Mesenteric fat pad (tissue), 1 donor: ENCODE measurements at places on chromosomes 7 and 10.

- no peak for DNase-seq
Observed at GRCh38 chr7:36887233-36887632, 162.9 kb upstream of the AOAH start.

GRCh38 chr7:7934945-7935344 is 33.7 kb upstream of the GLCCI1 start:
- DNase-seq, result no peak

GRCh38 chr7:130272381-130273080 is 5.9 kb downstream of the CPA2 start:
- no peak for DNase-seq

DNA sequence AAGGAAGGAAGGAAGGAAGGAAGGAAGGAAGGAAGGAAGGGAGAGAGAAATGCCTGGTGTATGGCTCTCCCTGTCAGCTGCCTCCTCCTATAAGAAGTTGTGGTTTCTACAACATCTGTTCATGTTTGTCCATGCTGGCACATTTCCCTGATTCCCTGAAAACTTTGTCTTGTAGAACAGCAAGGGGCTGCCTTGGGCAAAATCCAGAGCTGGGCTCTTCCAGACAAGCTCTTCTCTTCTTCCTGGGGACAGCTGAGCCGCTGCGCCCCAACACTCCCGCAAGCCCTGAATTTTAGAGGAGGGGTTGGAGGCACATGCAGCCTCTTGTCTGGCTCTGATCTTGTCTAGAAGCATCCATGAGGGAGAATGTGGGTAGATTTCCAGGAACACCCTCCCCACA is 282.0 kb upstream of the ADARB2 start:
- no peak for DNase-seq

DNA sequence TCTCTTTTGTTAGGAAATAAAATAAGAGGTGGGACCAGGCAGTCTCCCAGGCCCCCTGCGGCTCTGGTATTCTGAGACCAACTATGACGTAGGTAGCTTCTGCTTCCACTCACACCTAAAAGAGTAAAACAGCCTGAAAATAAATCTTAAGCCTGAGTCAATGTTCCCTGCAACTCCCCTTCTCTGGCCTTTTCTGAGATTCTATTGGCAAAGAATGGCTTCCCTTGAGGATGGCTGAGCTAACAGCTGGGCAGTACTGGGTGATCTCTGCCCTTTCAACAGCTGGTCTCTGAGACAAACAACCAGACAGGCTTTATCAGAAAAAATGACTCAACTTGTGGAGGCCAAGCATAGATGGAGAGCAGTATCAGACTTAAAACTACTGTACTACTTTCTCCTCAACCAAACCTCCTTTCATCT is 58.7 kb downstream of the CREB3L2 start:
- DNase-seq, result no peak

DNA sequence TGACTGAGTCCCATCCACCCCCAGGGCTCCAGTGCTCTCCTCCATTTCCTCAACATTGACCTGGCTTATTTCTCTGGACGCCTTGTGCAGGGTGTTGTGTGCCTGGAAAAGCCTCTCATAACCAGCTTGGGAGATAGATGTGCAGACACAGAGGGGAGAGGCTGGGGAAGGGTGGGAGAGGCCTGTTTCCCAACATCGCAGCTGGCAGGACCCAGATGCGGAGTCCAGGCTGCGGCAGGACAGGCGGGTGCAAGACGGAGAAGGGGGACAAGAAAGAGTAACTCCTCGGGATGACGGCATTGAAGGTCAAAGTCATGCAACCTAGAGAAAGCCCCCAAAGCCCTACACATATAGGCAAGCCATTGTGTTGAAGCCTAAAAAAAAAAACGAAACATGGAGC is 54.1 kb upstream of the ANTXRL start:
- no peak for DNase-seq

- no peak for DNase-seq
Observed at GRCh38 chr7:140625908-140626868, 14.4 kb downstream of the DENND2A start.

GRCh38 chr7:63054191-63054661 is 944.4 kb upstream of the ZNF722 start:
- peak; percentile 74 for DNase-seq

DNA sequence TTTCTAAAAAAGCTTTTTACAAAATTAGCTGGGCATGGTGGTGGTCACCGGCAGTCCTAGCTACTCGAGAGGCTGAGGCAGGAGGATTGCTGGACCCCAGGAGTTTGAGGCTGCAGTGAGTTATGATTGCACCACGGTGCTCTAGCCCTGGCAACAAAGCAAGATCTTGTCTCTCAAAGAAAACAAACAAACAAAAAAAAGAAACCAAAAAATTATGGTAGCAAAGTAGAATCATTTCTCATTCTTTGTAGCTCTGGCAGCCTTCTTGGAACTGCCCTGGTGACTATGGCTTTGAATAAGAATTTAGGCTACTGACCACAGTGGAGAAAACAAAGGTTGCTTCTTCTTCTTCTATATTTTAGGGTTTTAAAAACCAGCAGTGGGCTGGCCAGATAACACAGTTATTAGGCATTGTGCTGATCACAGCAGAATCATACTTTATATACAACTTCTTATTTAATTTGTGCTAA is 41.9 kb upstream of the PRKAR2B start:
- DNase-seq, result no peak

GRCh38 chr10:70699659-70700174 is 27.4 kb downstream of the ADAMTS14 start:
- DNase-seq, result no peak

GRCh38 chr10:67925449-67926005 is 41.1 kb downstream of the SIRT1 start:
- DNase-seq, result no peak

DNA sequence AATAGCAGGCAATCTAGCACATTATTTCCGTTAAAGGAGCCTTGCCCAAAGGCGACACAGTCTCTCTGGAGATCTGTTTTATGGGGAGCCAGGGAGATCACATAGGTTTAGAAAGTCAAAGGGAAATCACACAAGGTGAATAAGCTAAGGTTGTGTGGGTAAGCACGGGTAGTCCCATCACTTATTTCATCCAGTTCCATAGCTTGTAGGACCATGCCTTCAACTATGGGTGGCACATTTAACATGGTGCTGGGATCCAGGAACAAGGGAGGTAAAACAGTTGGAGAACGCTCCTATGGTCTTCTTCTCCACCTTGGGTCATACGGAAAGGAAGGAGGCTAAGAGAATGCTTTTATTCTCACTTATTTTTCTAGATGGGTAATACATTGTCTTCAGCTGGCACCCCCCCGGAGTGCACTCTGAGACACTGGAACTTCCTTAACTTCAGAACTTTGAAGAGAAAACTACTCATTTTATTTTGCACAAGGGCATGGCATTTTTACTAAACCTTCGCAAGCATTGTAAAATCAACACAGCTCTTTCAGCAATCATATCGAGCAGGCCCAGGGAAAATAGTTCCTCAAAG is 435.4 kb downstream of the KIF20B start:
- DNase-seq, result no peak

GRCh38 chr10:29276251-29276850 is 12.5 kb upstream of the LYZL1 start:
- no peak for DNase-seq

- no peak for DNase-seq
Observed at GRCh38 chr10:51008346-51008745, 65.9 kb upstream of the PRKG1 start.

DNA sequence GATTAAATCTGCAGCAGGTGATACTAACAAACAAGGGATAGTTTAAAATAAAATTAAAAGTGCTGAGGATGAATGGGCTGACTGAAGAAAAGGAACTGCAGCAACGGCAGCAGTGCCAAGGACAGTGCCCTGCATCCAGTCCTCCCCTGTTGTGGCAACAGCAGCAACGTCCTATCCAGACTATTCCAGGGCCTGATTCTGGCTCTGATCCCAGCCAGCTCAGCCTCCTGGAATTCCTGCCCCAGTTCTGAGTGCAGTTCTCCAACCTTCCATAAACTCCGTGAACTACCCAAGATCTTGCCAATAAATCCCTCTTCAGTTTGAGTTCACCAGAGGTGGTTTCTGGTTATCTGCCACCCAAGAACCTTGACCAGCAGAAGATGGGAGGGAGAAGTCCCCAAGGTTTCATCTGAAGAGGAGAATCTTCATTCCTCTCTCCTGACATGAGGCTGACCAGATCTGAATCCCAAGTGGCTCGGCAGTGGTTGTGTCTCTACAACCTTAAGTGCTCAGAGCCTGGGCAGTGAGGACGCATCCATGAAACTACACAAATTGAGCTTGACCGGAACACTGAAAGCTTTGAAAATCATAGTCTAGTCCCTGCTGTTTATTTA is 115.8 kb downstream of the SORBS1 start:
- DNase-seq, result no peak

DNA sequence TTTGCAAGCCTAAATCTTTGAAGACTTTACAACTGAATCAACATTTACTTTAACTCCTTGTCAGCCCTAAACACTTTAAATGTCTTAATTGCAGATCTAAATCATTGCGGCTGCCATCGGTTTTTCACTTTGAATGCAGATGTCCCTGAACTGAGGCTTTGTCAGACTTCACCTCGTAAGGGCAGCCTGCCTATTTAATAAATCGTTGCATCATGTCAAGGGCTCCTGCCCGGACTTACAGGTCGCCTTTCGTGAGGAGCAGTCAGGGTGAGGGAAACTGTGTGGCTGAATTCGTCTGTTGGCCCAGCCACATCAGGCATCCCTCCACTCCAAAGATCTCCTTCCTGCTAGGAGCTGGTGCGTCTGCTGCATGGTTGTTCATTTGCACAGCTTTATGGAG is 368.2 kb upstream of the NPVF start:
- DNase-seq, result no peak

DNA sequence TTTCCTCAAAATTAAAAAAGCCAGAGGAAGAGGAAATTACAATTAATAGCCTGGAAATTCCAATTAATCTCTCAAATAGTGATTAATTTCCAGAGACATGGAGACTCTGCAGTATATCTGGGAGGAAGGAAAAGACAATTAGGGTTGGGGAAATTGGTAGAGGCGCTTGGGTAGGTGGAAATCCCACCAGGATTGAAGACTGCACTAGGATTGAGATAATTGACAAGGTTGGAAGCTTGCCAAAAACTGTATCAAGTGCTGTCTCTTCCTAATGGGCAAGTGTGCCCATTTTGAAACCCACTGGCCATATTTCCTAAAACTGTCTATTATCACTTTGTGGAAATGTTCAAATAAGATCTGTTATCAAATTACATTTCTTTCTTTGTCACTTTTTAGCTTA is 21.6 kb downstream of the CHN2 start:
- DNase-seq, result no peak

DNA sequence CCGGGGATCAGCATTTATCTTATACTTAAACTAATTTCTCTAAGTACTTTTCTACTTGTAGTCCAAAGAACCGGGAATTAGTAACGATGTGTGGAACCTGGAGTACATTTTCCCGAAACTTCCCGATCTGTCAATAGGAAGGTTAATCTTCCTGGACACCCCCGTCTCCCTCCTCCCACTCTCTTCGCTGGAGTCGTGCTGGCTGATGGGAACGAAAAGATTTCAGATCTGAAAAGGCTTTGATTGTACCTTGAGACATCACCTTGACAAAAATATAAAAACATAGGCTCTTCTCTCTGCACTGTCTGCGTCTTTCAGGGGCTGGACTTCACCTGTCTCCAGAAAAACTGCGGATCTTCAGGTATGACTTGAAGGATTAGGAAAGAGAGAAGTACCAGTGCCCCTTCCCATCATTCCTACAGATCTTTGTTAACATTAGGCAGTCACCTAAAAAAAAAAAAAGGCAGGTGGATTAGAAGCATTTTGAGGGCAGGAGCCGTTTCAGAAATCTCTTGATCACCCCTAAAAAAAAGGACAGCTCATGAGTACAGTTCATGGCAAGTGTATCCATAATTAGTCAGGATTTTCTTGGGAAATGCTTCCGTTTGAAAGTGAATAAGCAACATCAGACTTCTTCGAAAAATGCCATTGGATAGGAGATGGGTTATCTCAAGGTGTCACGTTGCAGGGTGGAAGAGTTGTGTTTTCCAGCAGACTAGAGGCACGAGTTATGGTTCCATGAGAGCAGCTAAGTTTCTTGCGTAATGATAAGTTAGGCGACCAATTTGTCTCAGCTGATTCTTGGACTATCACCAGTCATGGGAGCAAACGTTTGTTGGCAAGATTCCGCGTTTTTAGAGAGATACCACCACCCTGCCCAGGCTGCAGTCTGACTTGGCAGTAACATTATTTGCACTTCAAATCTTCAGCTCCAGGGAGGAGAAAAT is 7.8 kb upstream of the BAMBI start:
- DNase-seq, result no peak

- DNase-seq, result no peak
Observed at GRCh38 chr7:101913851-101914250, 96.4 kb downstream of the CUX1 start.

- no peak for DNase-seq
Observed at GRCh38 chr10:103980288-103980906, 13.5 kb downstream of the SLK start.

DNA sequence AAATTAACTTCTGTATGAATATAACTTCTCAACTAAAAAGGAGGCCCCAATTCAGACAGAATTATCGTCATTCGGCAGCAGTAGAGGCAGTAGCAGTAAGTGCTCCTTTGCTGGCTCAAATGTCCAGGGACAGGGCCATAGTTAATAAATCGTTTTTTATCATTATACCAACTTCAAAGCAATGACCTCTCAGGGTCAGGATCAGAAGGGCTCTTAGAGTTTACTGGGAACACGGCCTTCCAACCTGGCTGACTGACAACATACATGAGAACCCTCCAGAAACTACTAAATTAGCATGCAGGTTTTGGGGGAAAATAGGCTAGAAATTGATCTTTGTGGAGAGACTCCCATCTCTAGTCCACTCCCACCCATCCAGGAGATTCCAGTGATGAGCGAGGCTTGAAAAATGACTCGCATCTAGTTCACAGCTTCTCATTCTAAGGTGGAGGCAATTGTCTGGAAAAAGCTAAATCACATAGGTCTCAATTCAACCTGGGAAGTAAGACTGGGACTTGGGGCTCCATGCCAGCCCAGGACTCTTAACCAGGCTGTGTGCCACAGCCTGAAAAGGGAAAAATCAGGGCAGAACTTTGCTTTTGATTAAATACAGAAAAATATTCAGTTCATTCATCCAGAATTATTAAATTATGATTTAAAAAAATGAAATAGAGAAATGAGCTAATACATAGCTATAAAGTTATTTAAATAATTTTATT is 84.6 kb downstream of the ABLIM1 start:
- DNase-seq, result no peak

DNA sequence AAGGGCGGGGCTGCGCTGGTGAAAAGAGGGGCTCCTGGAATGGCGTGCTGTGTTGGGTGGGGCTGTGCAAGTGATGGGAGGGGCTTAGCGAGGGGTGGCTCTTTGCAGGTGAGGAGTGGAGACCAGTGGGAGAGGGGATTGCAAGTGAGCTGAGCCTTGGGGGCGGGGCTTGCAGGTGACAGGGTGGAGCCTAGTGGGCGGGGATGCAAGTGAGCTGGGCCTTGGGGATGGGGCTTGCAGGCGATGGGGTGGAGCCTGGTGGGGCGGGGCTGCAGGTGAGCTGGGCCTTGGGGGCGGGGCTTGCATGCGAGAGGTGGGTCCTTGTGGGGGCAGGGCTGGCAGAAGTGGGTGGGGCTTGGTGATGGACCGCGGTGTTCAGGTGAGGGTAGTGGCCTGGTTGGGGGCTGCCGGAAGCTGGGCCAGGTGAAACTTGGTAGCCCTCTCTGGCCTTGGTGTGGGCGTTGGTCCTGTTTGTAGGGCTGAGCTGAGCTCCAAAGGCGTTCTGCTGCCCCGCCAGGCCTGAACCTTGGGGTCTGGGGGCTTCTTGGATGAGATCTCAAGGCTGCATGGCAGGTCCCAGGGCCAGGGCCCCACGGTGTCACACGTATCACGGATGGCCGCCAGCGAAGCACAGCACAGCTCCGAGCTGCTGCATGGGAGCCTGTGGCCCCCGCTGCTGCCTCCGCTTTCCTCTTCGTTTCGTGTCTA is 743 bp upstream of the PITRM1 start:
- no peak for DNase-seq
